ENCODE measurements at places on chromosomes 1 and 21.

DNA sequence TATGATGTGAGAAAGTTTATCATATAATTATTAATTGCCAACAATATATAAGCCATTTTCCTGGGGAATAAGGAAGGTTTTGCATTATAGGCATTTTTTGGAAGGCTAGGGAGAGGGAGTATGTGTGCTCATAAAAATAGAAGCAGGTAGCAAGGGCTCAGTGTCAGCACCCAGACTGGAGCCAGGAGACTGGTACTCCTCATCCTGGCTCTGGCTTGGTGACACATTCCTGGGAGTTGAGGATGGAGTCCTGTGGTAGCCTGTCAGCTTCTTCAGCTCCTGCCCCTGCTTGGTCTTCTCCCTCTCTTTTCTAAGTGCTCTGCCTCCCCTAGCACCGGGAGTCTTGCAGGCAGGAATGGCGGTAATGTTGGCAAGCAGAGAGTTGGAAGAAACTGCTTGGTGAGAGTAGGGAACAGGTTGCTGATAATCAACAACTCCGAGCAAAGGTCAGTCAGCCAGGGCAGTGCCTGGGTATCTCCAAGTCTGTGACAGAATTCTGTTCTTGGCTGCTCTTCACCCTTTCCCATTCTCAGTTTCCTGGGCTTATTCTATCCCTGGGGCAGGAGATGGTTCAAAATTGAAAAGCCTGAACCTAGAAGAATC lies 23.0 kb downstream of the GIPC2 start:
- no peak for DNase-seq

GRCh38 chr1:156471496-156472490 lies 28.8 kb downstream of the MEF2D start:
- DNase-seq = peak; percentile 92

DNA sequence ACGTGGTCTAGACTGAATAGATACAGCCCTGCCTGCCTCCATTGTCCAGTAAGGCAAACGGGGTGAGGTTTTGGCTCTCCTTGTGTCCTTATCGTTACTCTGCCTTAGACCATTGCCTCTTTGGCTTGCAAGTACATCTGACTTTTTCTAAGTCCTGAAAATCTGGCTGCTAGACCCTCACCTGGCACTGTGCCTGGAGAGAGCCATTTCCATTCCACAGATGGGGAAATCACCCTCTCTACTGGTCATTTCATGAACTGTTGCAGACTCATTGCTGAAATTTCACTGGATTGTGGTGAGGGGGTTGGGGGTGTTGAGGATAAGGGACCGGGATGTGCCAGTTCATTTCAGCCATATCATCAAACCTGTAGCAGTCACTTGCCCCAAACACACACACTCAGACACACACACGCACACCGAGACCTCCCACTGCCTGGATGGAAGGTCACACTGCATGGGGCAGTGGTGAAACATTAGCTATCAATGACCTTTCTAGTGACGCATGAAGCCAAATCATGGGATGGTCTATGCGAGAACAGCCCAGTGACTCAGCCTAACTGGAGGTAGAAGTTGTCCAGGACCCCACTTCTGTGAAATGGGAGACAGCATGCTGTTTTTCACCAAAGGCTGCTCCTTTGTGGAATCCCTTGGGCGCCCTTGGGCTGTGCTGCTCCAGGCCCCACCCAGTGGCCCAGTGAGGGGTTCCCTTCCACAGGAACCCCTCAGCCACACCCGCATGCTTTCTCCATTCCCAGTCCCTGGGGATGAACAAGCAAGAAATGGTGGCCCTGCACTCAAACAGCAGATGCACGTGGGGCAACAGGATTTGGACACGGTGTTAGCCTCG lies 34.9 kb upstream of the VASH2 start:
- DNase-seq = no peak

- no peak for DNase-seq
Measured at GRCh38 chr1:11109047-11109760, 9.5 kb upstream of the EXOSC10 start.

GRCh38 chr1:45008516-45008915 lies 2.6 kb downstream of the HECTD3 start:
- no peak for DNase-seq

- DNase-seq = no peak
Measured at GRCh38 chr1:244941121-244941520, 76.8 kb upstream of the HNRNPU start.
